ENCODE measurements at places on chromosomes 5 and 9.

DNA sequence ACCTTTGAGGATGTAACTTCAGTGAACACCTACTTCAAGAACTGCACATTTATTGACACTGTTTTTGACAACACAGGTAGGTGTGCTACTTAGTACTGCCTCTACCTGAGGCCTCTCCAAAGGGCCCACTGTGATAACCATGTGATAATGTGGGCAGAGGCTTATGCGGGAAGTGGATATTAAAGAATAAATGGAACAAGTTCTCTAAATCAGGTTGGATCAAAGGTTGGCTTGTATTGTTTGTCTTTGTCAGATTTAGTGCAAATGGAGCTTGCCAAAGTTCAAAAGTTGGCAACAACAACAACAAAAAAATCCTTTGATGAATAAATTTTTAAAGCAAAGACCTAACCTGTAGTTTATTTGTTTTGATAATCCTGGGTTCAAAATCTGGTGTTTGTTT lies 104.2 kb upstream of the IQGAP2 start:
- DNase-seq, result no peak

- DNase-seq, result peak; percentile 56
These were observed 1.4 kb downstream of the KIF20A start for GRCh38 chr5:138180183-138180782.

GRCh38 chr9:93244101-93244500 lies 60.2 kb downstream of the WNK2 start:
- DNase-seq, result peak; percentile 94

DNA sequence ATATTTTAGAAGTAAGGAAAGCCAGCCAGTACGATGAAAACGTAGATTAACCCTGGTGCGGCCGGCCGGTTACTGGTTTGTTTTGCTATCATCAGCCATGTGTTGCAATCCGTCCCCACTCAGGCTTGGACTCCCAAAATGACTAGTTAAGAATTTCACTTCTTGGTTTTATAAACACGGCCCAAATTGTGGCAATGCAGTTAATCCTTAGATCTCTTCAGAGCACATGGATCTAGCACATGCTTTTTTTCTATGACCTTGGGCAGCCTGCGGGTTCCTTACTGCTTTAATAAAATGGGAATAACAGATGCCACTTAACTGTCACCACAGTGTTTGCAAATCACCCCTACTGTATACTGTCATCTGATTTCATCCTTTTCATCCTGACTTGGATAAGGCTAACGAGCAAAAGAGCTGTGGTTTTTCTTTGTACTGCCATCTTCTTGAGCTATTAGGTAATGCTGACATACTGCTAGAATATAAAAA lies 1.5 kb downstream of the NDFIP1 start:
- DNase-seq, result peak; percentile 38

DNA sequence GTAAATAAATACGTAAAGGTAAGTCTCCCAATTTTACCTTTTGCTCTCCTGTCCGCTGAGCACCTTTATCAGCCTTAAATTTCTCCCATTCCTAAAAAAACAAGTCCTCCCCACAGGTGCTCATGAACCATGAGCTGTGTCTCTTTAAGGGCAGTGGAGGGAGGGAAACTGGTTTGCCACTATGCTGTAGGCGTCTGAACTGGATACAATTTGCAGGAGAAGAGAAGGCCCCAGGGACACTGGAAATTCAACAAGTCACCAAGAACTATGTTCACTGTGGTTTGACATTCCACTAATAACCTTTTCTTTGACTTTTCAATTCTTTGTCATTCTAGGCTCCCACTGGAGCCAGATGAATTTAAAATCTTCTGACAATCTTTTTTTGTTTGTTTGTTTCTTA lies 72.2 kb downstream of the LHFPL2 start:
- DNase-seq, result no peak

GRCh38 chr5:80231693-80232092 lies 24.2 kb downstream of the SERINC5 start:
- DNase-seq, result no peak
